ENCODE measurements at places on chromosomes 2 and 18. TPM values are rescaled to one million over a fixed set of nuclear protein-coding genes. Genes with fewer than 3 reads are reported as not detected.

Gene POTEJ
- total RNA-seq, result not detected

Gene SUPT7L
- 12.2 TPM for total RNA-seq

Gene IL1RN
- 16.0 TPM for total RNA-seq

Gene NTSR2
- not detected for total RNA-seq

Gene ZNF385B
- 8.3 TPM for total RNA-seq

Gene MDH1B
- 0.28 TPM for total RNA-seq

Gene FBXO15
- 0.58 TPM for total RNA-seq

Gene EVX2
- total RNA-seq, result not detected

Gene BCL11A
- total RNA-seq, result 0.50 TPM

Gene TUBA3E
- total RNA-seq, result not detected

Gene HOXD4
- total RNA-seq, result not detected

Gene CAPN14
- total RNA-seq, result not detected

Gene CCDC102B
- total RNA-seq, result 0.30 TPM

Gene COLEC11
- 40.1 TPM for total RNA-seq

Gene SETBP1
- total RNA-seq, result 17.3 TPM
